ENCODE measurements at places on chromosomes 16 and 17.

DNA sequence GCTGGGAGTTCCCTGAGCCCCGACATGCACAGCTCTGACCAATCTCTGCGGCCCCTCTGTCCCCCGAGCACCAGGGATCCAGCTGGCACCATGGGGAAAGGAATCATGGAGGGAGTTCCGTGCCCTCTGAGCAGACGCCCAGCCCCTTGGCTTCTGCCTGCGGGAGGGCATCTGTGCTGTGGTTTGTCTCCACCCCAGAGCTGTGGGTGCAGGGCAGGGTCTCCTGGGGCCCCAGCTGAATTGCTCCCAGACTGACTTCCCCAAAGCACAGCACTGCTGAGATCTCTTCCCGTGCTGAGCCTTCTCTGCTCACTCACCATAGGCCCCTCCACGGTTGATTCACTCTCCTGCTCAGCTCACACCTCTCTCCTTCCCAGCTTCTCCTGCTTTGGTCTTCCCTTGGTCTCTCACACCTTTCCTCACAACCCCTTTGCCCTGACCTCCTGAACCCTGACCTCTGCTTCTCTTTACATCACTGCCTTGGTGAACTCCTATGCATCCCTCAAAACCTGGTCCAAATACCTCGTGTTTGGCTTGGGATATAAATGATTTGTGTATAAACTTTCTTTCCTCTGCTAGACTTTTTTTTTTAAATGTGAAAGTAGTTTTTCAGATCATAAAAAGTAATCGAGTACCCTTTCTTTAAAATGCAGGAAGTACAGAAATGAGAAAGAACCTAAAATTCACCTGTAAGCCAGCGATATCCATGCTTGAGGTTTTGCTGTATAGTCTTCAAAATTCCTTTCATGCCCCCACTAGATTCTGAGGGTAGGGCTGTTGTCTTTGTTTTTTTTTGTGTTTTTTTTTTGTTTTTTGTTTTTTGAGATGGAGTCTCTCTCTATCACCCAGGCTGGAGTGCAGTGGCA lies 265.3 kb downstream of the SEC14L1 start:
- DNase-seq = no peak

DNA sequence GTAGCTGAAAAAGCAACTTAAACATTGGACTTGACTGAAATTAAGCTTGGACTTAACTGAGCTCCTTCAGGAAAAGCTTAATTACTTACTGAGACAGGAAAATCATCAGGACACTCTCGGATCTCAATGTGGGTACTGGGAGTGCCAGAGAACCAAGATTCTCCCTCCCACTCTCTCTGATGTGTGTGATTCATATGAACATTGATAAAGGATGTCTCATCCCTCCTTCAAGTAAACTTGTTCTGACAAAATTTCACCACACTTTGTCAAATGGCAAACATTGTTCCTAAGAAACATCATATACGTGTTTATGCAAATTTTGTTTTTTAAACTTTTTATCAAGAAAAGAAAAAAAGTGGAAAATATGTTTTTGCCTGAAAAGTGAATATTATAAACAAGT lies 4.1 kb upstream of the SLFN5 start:
- no peak for DNase-seq

DNA sequence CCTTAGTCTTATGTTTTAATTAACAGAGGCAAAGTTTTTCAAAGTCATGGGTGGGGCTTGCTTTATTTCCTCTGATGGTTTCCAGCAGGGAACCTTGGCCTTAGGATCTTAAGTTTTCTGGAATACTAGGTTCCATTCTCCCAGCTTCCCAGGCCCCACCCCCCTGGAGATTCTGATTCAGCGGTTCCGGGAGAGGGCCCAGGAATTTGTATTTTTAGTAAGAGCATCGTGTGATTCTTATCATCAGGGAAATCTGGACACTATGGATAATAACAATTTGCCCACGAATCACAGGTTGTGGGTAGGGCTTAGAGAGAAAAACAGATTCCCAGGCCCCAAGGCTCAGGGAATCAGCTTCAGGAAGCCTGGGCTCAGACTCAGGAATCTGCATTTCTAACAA lies 263.6 kb downstream of the NTN1 start:
- no peak for DNase-seq

DNA sequence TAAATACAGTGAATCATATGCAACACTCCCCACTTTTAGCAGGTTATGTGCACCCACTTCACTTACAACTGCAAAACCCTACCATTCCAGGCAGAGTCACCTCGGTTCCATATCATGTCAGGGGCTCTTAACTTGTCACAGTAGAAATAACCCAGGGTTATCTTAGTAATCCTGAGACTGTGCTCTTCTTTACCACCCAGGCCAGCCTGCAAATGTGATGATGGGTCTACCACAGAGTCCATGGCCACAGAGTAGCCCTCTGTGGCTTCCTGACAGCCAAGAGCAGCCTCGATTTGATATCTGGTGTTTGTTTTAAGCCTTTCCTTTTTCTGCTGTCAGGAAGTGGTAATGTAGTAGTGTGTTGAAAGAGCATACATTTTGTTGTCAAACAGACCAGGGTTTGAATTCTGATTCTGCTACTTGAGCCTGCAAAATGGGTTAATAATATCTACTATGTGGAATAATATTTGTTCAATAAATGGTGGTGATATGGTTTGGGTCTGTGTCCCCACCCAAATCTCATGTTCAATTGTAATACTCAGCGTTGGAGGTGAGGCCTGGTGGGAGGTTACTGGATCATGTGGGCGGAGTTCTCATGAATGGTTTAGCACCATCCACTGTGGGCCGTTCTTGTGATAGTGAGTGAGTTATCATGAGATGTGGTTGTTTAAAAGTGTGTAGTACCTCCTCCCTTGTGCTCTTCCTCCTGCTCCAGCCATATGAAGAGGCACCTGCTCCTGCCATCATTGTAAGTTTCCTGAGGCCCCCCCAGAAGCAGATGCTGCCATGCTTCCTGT lies 416.5 kb downstream of the UTP18 start:
- no peak for DNase-seq

Measured in anterior cingulate cortex (tissue), 58 donors.